ENCODE measurements at places on chromosomes 12 and 14. TPM values are rescaled to one million over a fixed set of nuclear protein-coding genes. Genes with fewer than 3 reads are reported as not detected.
A peak's percentile ranks its signal among the peaks of the same experiment; 100 is the strongest.

DNA sequence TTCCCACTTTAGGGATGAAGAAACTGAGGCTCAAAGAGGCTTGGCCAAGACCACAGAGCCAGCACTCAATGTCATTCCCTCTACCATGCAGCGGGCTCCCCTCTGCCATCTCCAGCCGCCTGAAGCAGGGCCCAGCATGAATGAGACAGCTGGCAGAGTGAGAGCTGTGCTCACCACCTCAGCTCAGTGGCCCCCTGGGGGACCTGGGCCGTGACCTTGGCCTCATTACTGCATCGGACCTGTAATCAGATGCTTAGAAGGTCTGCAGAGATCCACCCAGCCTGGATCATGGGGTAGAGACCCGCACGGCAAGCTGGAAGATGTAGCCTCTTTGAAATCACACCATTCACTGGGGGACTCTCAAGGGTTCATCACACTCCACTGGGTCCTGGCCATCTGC, 22.7 kb upstream of the CORO1C start:
- no peak for DNase-seq

DNA sequence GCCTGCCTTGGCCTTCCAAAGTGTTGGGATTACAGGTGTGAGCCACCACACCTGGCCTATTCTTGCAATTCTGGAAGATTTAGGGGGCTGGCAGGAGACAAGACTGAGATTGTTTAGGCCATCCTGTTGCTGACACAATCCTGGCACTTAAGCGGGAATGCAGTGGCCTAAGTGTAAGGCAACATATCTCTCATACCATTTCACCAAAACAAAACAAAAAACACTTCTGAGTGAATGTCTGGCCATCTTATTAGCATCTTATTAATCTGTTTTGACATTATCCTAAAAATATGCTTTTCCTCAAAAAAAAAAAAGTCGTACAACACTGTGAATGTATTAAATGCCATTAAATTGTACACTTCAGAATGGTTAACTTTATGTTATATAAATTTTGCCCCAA, 67.6 kb downstream of the DENND5B start:
- DNase-seq: no peak

DNA sequence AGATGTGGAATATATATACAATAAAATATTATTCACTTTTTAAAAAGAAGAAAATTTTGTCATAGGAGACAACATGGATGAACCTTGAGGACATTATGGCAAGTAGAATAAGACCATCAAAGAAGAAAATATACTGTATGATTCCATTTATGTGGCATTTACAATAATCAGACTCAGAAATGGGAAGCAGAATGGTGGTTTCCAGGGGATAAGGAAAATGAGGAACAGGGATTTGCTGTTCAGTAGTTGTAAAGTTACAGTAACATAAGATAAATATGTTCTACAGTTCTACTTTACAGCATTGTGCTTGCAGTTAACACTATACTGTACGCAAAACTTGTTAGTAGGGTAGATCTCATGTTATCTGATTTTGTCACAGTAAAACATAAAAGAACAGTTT, 1271.0 kb downstream of the LRFN5 start:
- DNase-seq: no peak

- DNase-seq: no peak
Observed at GRCh38 chr14:104919993-104920315, 4.7 kb upstream of the PLD4 start.

- DNase-seq: no peak
Observed at GRCh38 chr12:56040963-56041551, 661 bp upstream of the RPS26 start.

DNA sequence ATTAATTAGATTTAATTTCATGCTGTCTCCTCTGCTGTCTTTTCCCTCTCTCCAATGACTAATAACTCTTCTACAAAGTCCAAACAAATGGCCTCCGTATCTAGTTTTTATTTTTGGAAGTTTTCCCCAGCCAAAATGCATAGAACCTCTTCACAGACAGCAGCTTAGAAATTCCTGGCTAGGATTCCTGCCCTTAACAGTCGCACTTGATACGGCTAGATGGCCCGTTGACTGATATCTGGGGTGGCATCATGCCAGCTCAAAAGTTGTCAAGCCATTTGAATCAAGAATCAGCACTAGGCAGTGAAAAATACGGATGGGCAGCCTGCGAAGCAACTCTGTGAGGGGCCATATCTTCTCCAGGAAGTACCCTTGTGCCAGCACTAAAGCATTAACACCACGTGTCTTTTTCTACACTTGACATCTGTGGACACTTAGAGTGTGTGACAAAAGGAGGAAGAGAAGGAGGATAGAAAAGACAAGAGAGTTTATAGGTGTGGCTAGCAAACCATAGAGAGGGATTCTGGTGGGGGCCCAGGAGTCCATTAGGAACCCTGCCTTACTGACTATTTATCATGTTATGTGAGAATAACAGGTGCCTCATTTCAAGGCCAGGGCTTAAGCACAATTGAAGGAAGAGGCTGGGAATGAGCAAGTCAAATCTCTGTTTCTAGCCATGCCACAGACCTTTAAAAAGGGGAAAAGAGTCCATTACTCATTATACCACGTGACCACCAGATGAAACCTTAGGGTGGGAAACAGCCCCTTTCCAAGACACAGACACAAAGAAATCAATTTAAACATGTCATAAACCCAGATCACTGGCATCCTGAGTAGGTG, 39.2 kb upstream of the KRR1 start:
- DNase-seq: peak; percentile 68

GRCh38 chr12:68559984-68560850, 50.5 kb upstream of the RAP1B start:
- peak; percentile 7 for DNase-seq

DNA sequence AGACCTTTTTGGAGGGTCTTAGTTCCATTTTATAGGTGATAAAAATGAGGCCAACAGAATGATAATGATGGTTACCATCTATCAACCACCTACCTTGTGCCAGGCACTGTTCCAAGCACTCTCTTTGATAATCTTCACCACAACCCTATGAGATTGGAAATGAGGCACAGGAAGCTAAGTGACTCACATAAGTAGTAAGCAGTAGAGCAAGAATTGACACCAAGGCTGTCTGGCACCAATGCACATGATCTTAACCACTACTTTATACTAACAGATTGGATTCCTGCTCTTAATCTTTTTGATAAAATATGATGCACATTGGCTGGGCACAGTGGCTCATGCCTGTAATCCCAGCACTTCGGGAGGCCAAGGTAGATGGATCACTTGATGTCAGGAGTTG, 91.4 kb downstream of the DRAM1 start:
- DNase-seq: no peak

DNA sequence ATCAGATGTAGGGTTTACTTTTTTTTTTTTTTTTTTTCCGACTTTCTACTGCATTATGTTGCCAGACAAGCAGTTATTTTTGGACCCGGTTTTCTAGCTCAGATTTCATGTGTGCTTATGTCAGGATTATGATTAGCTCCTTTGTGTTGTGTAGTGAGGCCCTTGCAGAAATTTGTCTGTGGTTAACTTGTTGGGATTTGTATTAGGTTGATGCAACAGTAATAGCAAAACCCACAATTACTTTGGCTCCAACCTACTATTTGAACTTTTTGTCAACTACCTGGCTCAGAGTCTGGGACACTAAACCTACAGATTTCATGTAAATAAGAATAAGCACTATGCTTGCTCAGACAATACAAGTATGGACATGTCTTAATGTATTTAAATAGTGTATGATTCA, 44.1 kb upstream of the KCNJ8 start:
- no peak for DNase-seq

GRCh38 chr12:18345021-18345735, 83.9 kb downstream of the PIK3C2G start:
- no peak for DNase-seq

DNA sequence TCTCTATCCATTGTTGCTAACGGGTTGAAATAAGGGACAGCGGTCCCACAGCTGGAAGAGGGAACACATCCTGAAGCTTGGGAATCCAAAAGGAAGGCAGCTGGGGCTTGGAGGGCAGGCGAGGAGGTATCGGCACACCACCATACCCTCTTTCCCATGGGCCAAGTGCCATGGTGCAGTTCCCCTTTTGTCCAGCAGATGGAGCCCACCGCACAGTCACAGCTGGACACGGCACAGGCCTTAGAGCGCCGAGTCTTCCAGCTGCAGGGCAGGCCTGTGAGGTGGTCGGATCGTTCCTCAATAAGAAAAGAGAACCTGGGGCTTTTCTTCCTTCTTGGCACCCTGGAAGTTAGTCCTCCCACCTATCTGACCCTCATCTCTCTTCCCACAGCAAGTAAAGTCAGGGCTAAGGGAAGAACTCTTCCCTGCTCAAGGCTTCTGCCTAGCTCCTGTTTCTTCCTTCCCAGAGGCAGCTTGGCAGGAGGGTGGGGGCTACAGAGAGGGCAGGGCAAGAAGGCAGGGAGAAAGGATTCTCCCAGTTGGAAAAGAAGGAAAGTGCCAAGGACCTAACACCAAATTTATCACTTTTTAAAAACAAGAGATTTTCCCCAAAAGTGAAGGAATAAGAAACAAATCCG, 8.6 kb downstream of the PPP1R1A start:
- peak; percentile 93 for DNase-seq

DNA sequence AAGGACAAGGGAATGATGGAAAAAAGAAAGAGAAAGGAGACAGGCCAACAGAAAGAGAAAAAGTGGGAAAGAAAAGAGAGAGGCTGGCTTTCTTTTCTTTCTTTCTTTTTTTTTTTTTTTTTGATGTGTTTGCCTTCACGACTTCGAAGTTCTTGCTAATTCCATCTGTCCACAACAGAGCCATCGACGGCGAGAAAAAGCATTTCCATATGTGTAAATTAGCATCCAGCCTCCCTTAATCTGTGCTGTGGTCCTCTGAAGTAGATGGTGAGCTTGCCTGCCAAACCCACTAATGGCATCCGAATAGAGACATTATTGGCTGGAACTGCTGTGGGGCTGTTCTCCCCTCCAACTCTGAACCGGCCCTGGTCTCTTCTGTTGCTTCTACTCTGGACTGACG, 997.4 kb downstream of the BCL11B start:
- no peak for DNase-seq

- no peak for DNase-seq
Observed at GRCh38 chr12:122979908-122980182, 636 bp upstream of the ARL6IP4 start.

DNA sequence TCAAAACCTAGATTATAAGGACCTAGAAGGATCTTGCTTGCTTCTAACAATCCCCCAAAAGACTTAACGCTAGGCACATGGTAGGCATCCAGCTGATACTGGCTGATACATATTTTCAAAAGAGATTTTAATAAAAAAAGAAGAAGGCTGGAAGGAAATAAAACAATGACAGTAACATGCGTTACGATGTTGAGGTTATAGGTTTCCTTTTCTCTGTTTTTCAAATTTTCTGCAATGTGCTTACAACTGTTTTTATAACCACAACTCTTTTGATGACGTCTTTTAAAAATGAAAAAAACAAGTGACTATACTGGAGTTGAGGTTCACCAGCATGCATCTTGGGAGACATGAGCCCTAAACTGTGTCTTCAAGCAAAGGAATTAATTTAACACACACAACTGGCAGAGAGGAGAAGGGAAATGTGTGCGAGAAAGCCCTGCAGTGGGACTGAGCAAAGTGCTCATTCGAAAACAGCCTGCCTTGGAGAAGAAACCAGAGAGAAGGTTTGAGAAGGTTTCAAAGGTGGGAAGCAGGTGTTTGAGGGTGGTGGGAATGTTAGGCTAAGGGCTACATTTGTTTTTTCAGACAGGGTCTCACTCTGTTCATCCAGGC, 80.4 kb downstream of the DUSP16 start:
- DNase-seq: no peak

- DNase-seq: no peak
Observed at GRCh38 chr14:99402950-99403349, 77.7 kb downstream of the SETD3 start.

- DNase-seq: no peak
Observed at GRCh38 chr12:5222729-5223128, 179.1 kb downstream of the KCNA5 start.

GRCh38 chr12:26938701-26939062, 412 bp downstream of the FGFR1OP2 start:
- no peak for DNase-seq

DNA sequence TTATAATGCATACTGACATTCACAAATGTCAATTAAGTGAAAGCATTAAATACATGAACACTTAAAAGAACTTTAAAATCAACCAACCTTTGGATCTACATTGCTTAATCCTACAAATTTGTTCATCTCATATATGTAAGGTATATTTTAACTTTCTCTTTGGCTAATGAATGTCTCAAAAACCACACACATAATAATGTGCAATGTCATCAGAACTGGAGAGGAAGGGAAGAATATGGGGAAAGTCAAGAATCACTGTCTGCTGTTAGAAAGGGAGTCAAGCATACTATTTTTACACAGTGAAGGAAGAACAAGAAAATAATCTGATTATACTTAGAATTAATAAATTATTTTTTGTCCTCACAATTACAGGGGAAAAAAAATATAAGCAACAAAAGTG, 4.9 kb downstream of the GMFB start:
- no peak for DNase-seq

- DNase-seq: no peak
Observed at GRCh38 chr14:45434221-45434620, 181.2 kb upstream of the MIS18BP1 start.

GRCh38 chr14:75934998-75935628, 46.7 kb downstream of the TGFB3 start:
- DNase-seq: no peak

GRCh38 chr12:124713041-124713435, 145.6 kb upstream of the NCOR2 start:
- peak; percentile 50 for DNase-seq

DNA sequence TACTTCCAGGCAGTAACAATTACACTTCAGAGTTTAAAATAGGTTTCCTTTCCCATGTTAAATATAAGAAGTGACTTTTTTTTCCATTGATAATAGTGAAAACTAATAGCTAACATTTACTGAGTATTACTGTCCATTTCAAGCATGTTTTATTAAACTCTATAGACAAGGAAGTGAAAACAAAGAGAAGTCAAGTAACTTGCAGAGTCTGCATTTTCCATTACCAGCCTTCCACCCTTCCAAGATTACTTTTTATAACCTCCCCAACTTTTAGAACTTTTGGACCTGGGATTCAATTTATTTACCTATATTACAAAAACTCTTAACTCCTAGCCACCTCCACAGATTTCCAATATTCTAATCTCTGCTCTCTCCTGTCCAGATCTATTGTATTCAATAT, 67.7 kb downstream of the SEC23A start:
- no peak for DNase-seq

- DNase-seq: no peak
Observed at GRCh38 chr12:60259225-60259624, 663.4 kb downstream of the SLC16A7 start.

DNA sequence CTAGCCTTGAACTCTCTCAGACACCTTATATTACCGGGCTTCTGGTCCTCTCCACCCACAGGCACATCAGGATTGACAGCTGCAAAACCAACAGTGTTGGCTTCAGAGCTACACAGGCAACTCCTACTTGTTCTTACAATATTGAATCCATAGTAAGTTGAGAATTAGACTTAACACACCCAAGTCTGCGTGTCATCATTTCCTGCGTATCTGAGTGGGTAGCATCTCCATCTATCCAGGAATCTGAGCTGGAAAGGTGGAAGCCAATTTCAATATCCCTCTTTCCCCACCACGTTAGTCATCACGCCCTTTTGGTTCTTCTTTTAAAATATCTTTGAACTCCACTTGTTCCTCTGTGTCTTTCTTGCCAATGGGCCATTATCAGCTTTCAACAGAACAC, 37.2 kb downstream of the NRXN3 start:
- no peak for DNase-seq

Gene ANO2
- 1.8 TPM for total RNA-seq

Gene CAMKK2
- total RNA-seq: 42.9 TPM

Gene OR11H12
- not detected for total RNA-seq

Gene KRT4
- not detected for total RNA-seq

Gene ARHGAP9
- total RNA-seq: 13.6 TPM

Gene CLEC4C
- not detected for total RNA-seq

Gene DUSP6
- 48.1 TPM for total RNA-seq

Gene TCL1B
- not detected for total RNA-seq
